ENCODE measurements at places on chromosomes 2 and 18.

- no peak for DNase-seq
Measured at GRCh38 chr2:85953476-85953875, 64.7 kb upstream of the ST3GAL5 start.

DNA sequence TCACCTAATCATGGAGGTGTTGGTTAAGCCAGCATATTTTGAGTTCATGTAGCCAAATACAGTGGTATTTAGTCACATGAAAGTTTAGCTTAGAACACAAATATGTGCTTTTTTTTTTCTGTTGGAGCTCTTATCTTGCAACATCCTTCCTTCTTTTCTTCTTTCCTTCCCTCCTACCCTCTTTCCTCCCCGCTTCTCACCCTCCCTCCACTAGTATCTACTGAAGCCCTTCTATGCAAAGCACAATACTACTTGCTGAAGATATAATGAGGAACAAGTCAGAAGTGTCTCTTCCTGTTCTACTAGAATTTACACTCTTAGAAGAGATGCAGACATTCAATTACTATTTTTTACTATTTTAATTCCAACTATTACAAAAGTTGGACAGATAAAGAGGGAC is 105.0 kb upstream of the ITGA4 start:
- no peak for DNase-seq

DNA sequence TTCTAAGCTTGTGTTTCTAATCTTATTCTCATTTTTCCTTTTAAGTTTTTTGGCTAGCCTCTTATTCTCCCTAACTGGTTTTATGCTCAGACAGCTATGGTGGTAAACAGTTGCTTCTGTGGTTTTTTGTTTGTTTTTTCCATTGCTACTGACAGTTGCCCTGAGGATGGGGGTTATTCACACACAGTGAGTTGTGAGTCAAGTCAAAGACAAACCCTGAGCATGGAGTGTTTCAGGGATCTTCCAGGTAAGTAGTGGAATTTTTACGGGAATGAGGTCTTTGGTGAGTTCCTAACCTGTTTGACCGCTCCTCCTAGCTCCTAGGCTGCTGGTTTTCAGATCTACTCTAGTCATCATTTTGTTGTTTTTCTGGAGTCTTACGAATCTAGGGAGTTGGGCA is 162.8 kb downstream of the ZNF407 start:
- DNase-seq, result no peak

GRCh38 chr18:46010676-46011075 is 43.5 kb upstream of the EPG5 start:
- DNase-seq, result no peak

DNA sequence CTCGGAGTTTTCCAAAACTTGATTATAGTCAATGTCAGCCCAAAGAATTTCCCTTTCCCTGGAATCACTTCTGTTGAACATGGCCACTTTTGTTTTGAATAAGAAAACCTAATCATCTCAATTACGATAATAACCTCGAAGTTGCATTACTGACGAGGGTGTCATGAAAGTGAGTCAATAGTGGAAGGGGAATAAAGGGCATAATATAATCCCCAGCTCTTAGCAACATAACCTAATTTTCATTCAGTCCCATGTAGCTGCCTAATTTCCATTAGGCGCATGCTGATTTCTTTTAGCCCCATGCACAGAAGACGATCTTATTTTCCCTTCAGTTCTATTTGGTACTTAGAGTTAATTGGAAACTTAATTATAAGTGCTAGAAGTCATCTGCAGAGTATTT is 51.1 kb upstream of the RAPH1 start:
- no peak for DNase-seq

- no peak for DNase-seq
Measured at GRCh38 chr18:27175914-27176313, 9.2 kb downstream of the CHST9 start.

DNA sequence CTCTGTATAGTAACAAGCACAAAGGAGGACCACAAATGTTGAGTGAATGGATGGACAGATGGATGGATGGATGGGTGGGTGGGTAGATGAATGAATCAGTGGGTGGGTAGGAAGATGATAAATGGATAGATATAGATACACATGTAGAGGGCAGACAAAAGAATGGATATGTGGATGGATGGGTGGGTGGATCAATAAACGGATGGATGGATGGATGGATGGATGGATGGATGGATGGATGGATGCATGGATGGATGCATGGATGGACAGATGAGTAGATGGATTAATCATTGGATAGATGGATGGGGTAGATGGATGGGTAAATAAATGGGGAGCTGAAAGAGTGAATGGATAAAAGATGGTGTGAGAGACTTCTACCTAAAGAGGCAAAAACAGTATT is 92.3 kb upstream of the GPR45 start:
- no peak for DNase-seq

DNA sequence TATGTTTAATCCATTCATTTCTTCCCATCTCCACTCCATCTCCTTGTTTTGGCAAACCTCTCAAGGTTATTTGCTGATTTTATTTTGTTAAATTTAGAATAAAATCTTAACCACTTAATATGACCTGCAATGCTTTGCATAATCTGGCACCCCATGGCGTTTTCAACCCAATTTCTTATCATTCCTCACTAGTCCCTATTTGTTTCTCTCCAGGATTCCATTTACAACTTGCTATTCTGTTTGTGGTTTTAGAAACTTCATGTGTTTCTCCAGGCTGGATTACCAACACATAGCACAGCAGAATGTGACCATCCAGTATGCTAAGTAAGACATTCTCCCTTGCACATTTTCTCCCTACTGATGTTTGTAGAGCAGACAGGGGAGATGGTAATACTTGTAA is 749.2 kb upstream of the FSHR start:
- DNase-seq, result no peak

DNA sequence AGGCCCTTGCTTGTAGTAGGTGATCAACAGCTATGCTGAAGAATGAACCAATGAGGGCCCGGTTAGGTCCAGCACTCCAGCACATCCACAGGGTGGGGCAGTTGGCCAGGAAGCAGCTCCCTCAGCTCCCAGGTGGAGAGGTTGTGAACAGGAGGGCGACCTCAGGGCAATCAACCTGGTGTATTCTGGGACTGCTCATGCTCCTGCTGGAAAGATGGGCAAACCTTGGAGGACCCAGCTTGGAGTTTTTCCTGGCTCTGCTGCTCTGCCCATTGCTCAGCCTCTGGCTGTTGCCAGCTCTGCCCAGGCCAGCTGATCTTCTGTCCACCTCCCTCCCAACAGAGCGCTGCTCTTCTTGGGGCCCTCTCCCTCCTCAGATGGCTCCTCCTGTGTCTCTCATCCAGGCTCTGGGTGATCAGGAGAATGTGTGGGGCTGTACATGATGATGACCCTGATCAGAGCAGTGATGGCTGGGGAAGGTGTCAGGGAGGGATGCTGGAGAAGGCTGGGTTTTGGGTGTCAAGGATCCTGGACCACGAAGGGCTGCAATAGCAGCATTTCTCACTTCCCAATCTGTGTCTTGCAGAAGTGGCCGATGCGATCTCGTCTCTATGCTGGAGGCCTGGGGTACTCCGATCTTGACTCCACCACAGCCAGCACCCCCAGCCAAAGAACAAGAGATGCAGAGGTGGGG is 3.4 kb downstream of the TCF23 start:
- no peak for DNase-seq

GRCh38 chr2:207133458-207133819 is 32.3 kb downstream of the KLF7 start:
- DNase-seq, result no peak

- DNase-seq, result no peak
Measured at GRCh38 chr2:144443837-144444817, 75.8 kb downstream of the ZEB2 start.

DNA sequence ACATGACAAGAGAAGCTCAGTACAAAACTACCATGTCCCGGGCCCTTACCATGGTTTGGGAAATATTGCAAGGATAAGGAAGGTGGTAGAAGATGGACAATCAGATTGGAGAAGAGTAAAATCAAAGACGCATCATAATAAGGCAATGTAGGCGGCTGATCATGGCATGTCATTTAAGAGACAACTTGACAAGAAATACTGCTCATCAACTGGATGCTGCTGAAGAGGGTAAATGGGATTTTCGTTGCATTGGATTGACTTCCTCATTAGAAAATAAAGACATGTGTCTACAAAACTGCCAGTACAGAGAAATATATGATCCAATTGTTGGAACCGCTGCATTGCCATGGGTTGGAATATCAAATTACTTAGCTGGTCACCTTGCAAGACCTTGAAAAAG is 238.3 kb upstream of the NCKAP5 start:
- no peak for DNase-seq

DNA sequence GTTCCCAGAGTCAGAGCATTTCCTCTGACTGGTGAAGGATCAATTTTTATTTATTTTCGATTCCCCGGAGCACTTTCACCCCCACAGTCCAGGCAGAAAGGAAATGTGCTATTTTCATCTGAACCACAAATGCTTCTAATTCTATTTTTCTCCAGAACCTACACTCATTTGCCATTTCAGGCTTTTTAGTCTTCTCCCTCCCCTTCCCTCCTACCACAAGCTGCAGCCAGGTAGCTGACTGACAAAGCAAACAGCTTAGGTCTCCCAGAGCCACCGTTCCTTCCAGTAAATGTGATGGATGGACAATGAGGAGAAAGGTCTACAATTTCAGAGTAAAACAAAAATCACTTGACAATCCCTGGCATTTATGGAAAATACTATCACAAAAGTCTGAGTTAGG is 76.9 kb downstream of the KLF7 start:
- no peak for DNase-seq

- DNase-seq, result no peak
Measured at GRCh38 chr2:62055724-62056336, 140.1 kb upstream of the B3GNT2 start.

GRCh38 chr2:104448661-104449440 is 405.1 kb upstream of the POU3F3 start:
- DNase-seq, result no peak
